Fibroblast of skin of left quadriceps (primary cell): ENCODE measurements at places on chromosomes 7 and 10.
A peak's percentile ranks its signal among the peaks of the same experiment; 100 is the strongest.

DNA sequence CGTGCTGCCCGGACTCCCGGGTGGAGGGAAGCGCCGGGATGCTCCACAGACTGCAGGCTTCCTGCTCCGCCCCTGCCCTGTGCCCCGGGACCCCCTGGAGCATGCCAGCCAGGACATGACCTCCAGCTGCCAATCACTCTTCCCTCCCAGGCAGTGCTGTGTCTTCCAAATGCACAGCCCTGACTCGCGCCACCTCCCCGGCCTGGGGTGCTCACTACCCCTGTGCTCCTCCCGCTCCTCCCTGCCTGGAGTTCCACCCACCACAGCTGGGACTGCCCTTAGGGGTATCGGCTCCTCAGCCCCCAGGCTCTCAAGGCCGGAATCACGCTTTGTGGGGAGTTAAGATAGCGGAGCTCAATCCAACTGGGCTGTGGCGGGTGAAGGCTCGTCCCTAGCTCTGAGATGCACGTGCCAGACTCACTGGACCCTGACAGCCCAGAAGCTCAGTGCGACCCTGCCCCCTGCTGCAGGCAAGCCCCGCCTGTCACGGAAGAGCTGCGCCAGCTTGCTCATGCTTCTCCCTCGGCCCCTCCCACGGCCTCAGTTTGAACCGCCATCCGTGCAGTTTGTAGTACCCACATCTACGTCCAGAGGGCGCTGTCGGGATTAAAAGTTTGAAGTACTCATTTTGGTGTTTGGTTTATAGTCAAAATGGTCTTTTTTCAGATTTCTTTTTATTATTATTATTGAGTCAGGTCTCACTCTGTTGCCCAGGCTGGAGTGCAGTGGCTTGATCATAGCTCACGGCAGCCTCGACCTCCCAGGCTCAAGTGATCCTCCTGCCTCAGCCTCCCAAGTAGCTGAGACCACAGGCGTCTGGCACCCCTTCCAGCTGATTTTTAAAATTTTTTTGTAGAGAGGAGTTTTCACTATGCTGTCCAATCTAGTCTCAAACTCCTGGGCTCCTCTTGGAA lies 142.5 kb upstream of the TCERG1L start:
- DNase-seq: peak; percentile 51

DNA sequence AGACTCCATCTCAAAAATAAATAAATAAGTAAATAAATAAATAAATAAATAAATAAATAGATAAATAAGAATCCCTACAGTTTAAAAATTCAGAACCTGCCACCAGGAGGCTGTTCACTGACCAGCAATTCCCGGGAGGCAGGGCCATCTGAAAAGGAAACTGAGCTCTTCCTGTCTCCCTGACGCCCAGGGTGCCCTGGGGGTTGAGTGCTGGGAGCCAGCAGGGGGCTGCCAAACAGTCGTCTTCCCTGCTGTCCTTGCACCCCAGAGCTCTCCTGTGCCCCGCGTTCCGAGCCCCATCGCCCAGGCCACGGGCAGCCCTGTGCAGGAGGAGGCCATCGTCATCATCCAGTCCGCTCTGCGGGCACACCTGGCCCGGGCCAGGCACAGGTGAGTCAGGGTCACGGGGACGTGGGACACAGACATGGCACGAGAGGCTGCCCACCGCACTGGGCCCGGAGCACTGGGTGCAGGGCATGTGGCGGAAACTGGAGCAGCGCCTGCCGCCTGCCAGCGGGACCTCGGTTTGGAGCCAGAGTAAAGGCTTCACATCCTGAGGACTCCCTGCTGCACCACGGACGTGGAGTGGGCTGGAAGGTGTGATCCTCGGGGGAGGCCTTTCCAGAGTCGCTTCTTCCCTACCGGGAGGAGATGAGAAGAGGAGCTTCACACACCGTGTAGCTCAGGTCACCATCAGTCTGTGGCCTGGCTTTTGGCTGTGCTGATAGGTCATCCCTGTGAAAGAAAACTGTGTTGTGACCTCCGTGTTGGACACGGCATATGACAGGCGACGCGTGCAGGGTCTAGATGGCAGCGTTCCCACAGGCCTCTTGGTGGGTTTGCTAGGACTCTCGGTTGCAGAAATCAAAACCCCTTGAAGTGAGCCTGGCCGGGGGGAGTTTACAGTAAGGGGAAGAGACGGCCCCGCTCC lies 25.9 kb upstream of the TTYH3 start:
- DNase-seq: no peak

DNA sequence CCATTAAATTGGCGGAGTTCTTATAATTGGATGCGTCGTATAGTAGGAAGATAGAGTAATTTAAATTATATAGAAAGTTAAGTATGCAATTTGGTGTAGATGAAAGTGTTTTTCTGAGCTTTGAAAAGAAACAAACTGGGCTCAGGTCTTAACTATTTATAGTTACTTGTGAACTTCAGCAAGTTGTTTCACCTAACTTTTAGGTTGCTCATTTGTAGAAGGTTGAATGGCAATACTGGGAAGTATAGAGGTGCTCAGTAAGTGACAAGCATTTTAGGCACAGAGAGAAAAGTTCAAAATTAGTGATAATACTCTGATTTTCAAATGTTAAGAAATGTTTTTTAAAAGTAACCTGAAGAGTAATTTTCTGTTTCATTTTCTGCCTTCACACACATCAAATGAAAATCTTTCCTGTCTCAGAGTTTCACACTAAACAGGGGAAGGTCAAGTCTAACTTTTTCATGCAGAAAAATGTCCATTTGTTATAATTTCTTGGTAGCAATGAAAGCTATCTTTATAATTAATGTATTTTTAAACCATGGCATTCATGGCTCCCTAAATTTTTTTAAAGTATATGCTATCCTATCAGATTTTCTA lies 146.5 kb downstream of the PHF14 start:
- no peak for DNase-seq

GRCh38 chr10:104128214-104128613 lies 6.2 kb downstream of the SFR1 start:
- no peak for DNase-seq

DNA sequence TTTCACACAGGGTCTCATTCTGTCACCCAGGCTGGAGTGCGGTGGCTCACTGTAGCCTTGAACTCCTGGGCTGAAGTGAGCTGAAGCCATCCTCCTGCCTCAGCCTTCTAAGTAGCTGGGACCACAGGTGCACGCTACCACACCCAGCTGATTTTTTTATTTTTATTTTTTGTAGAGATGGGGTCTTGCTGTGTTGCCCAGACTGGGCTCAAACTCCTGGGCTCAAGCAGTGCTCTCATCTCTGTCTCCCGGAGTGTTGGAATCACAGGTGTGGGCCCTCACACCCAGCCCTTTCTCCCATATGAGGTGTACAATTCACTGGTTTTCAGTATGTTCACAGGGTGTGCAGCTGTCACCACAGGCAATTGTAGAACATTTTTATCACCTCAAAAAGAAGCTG lies 5.2 kb downstream of the INPP5A start:
- DNase-seq: no peak

GRCh38 chr7:116702046-116702785 lies 30.2 kb downstream of the MET start:
- DNase-seq: no peak

GRCh38 chr10:6625428-6625827 lies 45.4 kb upstream of the PRKCQ start:
- DNase-seq: no peak

- no peak for DNase-seq
Observed at GRCh38 chr7:155486783-155487508, 29.0 kb downstream of the EN2 start.

DNA sequence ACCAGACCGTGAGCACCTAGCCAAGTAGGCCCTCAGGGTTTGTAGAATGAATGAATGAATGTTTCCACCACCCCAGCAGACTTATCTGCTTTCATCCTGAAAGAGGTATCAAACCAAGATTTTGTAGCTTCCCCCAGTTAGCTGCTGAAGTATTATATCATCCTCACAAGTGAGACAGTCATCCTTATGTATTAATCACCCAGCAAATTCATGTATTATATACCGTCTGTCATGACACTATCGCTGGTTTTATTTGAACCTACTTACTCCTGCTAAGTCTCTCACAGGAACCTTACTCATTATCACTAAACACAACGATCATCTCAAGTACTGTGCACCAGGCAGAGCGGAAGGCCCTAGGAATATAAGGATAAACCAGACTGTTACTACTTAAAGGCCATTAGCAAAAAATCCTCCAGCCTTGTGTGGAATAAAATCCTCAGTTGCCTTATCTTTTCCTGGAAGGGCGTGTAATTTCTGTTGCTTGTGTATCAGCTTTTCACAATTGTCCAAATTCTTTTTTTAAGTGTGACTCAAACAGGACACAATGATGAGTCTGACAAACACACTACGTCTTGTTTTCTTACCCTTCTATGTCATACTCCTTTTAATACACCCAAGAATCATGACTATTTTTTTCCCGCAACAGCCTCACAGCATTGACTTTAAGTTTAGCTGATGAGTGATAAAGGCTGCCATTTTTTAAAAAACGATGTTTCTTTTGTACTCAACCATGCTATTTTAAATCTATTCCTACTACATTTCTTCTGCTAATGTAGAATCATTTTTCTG lies 176.1 kb upstream of the KLF14 start:
- no peak for DNase-seq

- no peak for DNase-seq
Observed at GRCh38 chr10:3500408-3500856, 284.6 kb downstream of the KLF6 start.

GRCh38 chr7:117666689-117667088 lies 186.9 kb downstream of the CFTR start:
- no peak for DNase-seq

- no peak for DNase-seq
Observed at GRCh38 chr10:43353495-43354329, 17.7 kb upstream of the FXYD4 start.

DNA sequence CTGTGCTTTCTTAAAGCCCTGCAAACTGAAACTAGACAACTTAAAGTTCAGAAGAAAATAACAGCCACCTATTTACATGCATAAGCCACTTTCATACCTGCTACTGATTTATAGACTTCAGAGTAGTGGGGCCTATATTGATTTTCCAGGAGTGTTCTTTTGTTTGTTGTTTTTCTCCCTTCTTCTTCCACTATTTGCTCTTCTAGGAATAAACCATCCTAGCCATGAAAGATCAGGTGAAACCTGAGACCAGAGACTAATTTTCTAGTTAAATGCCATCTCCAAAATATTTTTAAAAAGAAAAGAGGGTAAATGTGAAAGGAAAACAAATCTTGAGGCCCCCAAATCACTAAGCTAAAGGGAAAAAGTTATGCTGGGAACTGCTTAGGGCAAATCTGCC lies 72.4 kb upstream of the C1GALT1 start:
- no peak for DNase-seq
